Stimulated activated CD8-positive, alpha-beta memory T cell treated with anti-CD3 and anti-CD28 coated beads, Interleukin-2, amount 100 ng/mL, for 1 hour (primary cell): ENCODE measurements at places on chromosomes 2 and 18.

GRCh38 chr2:198874472-198874858, 583.3 kb downstream of the SATB2 start:
- DNase-seq = no peak

- DNase-seq = no peak
Measured at GRCh38 chr2:166238176-166238575, 110.4 kb upstream of the SCN1A start.

DNA sequence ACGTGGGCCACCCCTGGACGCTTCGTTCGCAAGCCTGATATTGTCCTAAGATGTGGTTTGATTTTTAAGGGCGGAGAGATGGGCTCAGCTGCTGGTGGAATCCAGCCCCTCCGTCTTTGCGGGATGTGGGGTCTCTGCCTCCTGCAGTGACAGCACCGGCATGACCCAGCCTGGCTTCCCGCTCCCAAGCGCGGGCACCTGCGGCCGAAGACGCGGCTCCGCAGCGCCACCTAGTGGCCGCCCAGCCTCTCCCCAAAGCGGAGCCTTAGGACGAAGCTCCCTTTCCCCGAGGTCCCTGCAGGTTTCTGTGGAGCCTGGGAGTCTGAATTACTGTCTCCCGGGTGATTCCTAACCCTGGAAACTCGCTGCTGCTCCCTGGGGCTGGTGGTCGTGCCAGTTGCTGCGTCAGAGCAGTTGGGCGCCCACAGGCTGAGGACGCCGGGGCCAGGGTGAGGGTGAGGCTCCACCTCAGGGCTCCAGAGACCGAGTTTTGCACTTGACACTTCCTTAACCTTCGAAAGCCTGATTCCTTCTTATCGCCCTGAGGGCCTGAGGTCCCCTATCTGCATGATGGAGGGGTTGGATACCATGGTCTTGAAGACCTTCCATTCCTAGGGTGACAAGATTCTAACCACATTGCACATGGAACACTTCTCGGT, 137.5 kb downstream of the TPO start:
- DNase-seq = peak; percentile 17

GRCh38 chr2:112454586-112454985, 21.1 kb upstream of the RGPD8 start:
- no peak for DNase-seq

DNA sequence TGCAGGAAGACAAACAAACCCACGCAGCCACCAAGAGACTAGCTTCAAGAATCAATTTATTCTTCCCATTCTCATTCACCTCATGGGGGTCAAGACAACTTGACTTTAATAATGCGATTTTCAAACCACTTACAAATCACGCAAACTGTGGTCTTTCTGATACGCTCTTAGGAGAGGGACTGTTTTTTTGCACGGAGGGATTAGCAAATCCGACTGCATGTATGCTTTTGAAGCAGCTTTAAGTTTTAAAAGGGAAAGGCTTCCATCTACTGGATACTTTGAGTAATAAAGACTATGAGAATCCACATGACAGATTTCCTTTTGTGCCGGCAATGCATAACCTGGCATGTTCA, 322.9 kb upstream of the KCNJ3 start:
- DNase-seq = no peak

- no peak for DNase-seq
Measured at GRCh38 chr2:45128580-45128997, 119.3 kb upstream of the SIX2 start.

GRCh38 chr2:175525975-175526374, 344.5 kb upstream of the ATP5MC3 start:
- no peak for DNase-seq

DNA sequence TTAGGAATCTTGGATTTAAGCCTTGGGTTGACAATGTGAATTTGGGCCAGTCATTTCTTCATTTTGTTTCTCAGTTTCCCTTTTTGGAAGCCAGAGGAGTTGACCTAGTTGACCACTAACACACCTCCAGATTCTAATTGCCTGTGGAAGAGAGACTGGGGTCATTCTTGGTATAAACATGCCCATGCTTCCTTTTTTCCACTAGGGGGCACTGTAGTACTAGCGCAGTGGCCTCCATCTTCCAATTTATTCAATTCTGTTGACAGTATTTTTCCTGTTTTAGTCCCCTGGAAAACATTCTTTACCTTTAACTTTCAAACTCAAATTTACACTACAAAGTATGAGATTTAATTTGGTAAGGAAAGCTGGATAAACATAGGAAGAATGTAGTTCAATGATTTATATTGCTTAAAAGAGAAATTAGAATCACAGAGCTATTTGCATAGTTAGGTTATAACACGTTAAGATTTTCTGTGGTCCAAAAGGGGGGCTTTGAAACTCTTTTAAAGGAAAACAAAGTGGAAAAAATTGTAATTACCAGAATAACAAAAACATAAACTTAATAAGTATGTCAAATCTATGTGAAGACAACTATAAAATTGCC, 57.5 kb upstream of the AGPS start:
- no peak for DNase-seq

GRCh38 chr2:121475811-121476571, 54.7 kb upstream of the RNU4ATAC start:
- no peak for DNase-seq

GRCh38 chr18:25587545-25587944, 235.6 kb upstream of the ZNF521 start:
- DNase-seq = no peak

GRCh38 chr2:59204040-59204439, 962.9 kb upstream of the FANCL start:
- no peak for DNase-seq

DNA sequence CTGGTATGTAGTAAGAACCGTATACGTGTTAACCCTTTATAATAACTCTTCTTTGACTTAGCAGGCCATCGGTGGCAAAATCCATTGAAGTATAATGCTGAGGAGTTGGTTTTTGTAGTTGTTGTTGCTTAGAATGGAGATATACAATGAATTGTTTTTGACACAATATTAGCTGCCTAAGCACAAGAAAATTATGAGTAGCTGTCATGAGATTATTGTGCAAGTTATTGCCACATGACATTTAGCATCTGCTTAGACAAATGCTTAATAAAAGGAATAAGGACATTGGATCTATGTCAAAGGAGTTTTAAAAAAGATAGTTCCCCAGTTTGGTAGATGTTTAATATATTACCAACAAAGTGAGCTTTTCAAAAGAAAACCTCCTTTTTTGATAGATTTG, 59.9 kb downstream of the ABCB11 start:
- no peak for DNase-seq

DNA sequence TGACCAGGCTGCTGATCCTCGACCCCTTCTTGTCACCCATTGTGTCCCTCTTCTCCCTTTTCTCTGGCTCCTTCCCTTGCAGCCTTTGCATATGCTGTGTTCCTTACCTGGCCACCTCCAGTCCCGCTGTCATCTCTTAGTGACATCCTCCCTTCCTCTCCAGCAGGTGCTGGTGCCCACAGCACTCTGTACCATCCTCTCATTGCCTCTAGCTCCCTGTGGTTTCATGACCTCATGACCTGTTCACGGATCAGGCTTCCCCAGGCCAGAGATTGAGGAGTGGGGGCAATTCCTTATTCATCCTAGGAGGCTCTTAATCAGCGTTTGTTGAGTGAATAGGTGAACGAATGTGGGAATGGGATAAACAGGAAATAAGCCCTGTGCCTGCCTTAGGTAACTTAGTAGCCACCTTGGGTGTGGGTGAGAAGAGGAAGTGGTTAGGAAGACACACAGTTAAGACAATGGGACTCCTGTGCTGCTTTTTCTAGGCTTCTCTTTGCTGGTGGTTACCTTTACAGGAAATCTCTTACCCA, 35.5 kb downstream of the ITGA6 start:
- no peak for DNase-seq

DNA sequence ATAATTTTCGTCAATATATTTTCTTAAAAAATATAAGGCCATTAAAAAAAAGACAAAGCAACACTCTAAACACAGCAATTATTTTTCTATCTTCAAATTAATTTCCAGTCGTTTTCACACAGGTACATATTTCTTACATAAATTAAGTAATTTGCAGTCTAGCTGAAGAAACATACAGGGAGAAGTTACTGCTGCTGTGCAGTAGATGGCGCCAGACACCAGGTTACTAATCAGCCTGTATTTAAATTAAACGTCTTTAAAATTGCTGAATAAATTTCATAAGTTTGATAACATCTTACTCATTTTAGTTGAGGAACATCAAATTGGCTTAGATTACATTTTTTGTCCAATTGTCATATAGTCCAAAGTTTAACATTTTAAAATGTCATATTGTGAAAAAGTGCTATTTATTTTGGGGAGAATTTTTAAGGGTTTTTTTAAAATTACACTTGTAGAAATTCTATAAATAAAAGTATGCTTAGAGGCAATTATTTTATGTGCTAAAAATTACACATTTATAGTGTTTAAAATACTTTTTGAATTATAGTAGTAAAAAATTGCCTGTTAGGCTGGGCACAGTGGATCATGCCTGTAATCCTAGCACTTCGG, 88.4 kb downstream of the PMAIP1 start:
- DNase-seq = peak; percentile 16

DNA sequence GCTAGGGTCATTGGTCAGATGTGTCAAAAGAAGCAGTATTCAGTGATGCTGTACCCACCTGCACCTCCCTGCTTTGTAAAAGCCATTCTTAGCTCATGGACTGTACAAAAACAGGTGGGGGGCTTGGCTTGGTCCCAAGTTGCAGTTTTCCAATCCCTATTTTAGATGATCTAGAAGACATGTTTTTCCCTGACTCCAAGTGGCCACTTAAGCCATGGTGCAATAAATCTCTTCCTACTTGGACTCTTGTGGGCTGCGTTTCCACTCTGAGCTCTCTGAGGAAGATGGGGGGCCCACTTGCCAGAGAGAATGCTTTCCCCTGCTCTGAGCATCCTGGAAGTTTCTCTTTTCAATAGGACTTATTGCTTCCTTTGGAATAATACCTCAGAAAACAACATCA, 57.0 kb upstream of the SPP2 start:
- DNase-seq = no peak

- DNase-seq = no peak
Measured at GRCh38 chr2:55112229-55113031, 62.2 kb upstream of the RTN4 start.

GRCh38 chr2:158232476-158232875, 130.8 kb downstream of the UPP2 start:
- DNase-seq = no peak

DNA sequence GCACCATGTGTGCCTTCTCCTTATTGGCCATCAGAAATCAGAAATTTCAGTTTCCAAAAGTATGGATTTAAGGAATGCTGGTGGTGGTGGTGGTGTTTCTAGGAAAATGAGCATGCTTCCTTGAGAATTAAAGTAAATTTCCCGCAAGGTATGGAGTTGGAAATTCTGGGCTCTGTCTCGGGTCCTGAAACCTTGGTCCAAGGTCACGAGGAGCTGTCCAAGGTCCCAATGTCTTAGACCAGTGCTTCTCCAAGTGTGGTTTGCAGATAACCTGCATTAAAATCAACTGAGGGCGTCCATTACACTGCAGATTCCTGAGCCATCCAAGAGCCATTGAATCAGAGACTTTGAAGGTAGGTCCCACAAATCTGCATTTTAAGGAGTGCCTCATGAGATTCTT, 210.9 kb upstream of the PKDCC start:
- DNase-seq = no peak

DNA sequence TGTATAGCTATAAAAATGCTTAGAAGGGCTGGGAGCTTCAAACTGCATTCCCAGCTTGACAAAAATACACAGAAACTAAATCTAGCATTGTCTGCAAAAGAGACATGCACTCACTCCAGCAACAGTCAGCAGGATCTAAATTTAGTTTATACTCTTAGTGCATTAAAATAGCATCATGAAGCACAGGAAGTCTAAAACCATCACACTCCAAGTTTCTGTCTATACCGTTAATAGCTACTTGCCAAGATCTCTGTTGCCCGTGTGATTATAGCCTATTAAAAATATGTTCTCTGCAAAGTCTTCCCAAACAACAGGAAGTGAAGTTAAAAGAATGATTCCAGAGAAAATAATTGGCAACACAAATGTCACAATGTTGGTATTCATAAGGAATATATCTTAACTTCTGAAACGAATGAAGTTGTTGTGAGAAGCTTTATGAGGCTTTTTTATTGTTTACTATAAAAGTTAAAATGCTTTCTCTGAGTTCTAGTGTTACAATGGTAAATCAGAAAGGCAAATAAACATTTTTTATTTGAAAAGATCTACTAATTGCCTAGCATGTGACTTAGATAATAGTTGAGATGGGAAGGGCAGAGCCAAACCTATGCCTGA, 184.2 kb downstream of the ZNF385B start:
- no peak for DNase-seq

- DNase-seq = no peak
Measured at GRCh38 chr2:96100893-96101304, 15.5 kb downstream of the ADRA2B start.

GRCh38 chr18:10119991-10120390, 206.2 kb downstream of the VAPA start:
- no peak for DNase-seq

GRCh38 chr2:27194538-27195354, 17.1 kb upstream of the ATRAID start:
- DNase-seq = no peak

DNA sequence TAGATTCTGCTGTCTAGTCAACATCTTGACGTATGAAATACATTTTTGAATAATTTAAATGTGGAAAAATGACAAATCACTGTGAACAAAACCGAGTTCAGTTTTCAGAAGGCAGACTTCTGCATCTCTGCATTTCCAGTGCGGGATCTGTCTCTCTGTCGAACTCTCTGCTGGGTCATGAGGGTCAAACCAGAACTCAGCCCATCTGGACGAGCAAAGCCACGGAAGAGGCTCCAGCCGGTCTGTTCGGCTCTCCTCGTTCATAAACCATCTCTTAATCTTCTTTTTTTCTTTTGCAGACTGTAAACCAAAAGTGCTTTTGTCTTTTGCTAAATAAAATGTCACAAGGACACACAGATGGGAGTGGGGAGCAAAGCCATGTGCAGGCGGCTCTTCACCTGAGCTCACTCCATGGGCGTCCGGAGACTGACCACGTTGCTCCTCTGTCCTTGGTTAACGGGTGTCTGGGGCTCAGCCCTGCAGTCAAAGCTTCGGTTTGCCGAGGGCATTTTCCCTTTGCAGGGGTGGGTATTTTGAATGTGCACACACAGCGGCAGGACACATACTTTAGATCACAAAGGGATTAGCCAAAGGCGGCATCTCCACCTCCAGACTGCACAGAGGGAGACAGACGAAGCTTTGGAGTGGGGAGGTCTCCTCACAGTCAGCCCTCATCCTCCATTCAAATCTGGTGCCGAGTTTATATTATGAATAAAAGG, 737.9 kb upstream of the SALL3 start:
- DNase-seq = no peak

DNA sequence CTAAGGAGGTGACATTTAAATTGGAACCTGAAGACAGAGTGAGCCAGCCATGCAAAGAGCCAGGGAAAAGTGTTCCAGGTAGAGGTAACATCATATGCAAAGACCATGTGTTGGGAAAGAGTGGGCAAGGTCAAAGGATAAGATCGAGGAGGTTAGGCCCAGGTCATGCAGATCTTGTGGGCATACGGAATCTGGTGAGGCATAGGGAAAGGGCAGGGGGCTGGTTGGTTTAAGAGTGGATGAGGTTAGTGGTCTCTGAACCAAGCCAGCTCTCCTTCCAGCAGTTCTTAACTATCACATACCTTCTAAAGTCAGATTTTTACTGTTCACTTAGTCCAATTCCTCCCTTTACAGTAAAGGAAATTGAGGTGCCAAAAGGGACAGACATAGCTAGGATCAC, 3.0 kb downstream of the ANKRD53 start:
- DNase-seq = no peak
